Activated T-helper 9 cell treated with anti-CD3 and anti-CD28 coated beads, Interleukin-2, amount 50 U/mL, for 16 hours (primary cell): ENCODE measurements at places on chromosomes 13 and 19.

GRCh38 chr13:98508685-98509084 is 68.2 kb downstream of the STK24 start:
- DNase-seq: no peak

DNA sequence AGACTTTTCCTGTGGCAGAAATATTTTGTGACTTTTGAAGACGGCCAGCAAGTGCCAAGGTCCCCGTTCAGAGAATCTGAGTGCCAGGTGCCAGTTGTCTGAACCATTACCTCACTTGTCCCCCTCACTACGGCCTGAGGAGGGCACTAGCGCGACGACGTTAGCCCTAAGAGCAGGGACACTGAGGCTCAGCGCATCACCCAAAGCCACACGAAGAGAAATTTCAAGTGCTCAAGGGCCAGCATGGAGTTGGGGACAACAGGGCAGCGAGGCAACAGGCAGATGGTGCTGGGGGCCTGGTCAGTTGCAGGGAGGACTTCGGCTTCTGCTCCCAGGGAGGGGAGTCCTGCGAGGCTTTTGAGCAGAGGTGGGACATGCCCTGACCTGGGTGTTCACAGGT is 9.5 kb upstream of the TYK2 start:
- no peak for DNase-seq

GRCh38 chr19:6677883-6678689 is 8.1 kb upstream of the TNFSF14 start:
- DNase-seq: peak; percentile 56

GRCh38 chr13:46295491-46296114 is 83.9 kb downstream of the LRRC63 start:
- peak; percentile 25 for DNase-seq

- no peak for DNase-seq
Measured at GRCh38 chr13:102721800-102722231, 27.0 kb upstream of the METTL21C start.

- no peak for DNase-seq
Measured at GRCh38 chr19:51101171-51101865, 6.9 kb downstream of the CTU1 start.

GRCh38 chr19:48413879-48414587 is 20.6 kb downstream of the GRIN2D start:
- no peak for DNase-seq

DNA sequence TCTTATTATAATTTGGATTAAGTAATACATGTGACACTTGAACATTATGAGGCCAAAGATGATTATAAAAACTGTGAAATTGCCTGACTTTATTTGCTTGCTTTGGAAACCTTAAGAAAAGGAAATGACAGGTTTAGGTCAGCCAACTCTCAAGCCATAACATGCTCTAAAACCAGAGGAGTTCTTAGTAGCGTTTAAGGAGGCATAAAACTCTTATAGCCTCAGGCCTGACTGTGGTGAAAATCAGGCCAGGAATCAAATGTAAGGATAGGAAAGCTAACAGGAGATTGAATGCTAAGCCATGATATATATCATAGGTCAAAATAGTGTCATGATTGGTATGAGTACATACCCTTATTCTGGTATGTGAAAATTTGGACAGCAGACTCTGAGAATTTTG is 1142.4 kb upstream of the MIR17HG start:
- DNase-seq: no peak
